Erythroblast (primary cell): ENCODE measurements at places on chromosomes 16 and 17.
A peak's percentile ranks its signal among the peaks of the same experiment; 100 is the strongest.

DNA sequence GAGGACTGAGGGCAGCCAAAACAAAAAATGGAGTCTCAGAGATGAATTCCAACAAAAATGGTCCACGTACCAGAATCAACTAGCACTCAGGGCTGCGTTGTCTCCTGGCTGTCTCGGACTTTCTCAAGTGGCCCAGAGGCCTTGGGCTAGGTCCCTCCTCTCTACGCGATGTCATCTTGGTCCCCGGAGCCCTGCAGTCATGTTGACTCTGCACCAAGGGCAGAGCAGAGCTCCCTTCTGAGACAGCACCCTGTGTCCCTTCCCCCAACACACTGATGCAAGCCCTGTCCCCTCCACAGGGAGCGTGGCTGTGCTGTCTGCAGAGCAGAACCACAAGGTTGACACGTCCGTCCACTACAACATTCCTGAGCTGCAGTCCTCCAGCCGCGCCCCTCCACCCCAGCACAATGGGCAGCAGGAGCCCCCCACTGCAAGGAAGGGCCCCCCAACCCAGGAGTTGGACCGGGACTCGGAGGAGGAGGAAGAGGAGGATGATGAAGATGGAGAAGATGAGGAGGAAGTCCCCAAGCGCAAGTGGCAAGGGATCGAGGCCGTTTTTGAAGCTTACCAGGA, 20.8 kb downstream of the GINS2 start:
- no peak for DNase-seq

DNA sequence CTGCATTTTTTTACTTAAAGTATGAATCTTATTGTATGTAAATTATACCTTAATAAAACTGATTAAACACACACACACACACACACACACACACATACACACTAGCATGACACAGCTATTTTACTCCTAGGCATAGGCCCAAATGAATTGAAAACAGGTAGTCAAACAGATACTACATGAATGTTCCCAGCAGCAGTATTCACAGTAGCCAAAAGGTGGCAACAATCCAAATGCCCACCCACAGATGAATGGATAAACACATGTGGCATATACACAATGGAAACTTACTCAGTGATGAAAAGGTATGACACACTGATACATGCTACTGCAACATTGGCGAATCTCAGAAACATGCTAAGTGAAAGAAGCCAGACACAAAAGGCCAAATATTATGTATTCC, 223.5 kb downstream of the CYB561 start:
- DNase-seq: no peak

DNA sequence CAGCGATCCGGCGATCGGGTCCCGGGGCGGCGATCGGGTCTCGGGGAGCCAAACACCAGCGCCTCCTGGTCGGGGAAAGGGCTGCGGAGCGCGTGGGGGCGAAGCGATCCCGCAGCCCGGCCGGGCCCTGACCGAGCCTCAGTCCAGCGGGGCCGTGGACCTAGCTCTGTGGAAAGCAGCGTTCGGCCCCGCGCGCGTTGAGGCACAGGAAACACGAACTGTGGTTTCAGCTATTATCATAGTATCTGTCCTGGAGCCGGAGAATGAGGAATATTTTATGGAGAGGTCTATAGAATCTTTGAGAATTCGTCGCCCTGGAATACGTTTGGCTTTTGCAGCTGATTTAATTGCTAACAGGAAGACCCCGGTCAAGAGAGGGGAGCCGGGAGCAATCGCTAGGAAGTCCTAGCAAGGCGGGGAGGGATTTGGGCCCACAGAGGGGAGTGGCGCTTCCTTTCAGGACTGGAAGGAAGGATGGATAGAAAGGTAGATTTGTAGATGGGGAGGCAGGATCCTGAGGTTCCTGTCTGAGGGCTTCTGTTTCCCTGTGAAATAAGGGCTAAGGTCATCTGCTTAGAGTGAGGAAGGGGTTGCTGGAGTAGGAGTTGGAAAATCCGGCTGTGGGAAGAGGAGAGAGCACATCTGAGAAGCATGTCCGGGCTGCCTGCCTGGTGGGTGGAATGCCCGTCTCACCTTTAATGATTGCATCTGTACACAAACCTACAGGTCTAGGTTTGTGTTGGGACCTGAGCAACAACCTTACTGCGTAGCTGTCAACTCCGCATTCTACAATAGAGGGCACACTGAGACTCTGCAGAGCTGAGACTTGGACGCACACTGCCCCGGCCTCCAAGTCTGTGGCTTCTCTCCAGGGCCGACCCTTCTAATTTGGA, 770 bp downstream of the CCNF start:
- DNase-seq: peak; percentile 52

DNA sequence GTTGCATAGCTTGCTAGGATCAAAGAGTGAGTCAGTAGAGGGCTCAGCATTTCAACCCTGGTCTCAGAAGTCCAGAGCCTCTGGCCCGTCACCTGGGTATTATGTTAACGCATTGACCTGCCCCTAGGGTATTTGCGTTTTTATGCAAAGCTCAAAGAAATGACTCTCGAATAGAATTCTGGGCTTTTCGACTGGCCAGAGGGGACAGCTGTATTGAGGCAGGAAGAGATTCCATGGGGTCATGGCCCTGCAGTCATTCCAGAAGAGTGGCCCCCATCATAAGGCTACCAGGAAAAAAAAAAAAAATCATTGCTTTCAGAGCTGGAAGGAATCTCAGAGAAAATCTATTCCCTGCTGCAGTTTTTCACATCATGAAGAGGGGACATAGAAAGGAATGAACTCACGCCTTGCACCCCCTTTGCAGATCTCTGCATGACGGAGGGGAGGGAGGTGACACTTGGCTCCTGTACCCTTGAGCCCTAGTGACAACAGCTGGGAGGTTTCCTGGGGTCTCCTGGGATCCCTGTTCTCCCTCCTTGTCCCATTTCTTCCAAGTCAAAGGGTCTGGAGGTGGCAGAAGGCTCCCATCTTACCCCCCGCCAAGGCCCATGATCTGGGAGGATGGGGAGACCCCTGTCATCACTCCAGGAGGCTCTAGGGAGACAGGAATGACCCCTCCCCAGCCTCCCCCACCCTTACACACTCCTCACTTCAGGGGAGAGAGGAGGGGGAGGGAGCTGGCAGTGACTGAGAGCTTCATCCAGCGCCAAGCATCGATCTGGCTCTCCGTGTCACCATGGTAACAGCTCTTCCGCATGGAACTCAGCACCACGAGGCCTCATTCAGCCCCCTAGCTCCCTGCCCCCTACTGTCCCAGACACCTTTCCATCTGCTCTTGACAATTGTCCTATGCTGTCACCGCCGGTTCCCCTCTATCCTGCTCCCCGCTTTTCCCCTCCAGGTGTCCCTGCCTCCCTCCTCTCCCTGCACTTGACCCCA, 35.8 kb downstream of the GP2 start:
- no peak for DNase-seq

- no peak for DNase-seq
Observed at GRCh38 chr16:24668481-24669061, 60.9 kb upstream of the TNRC6A start.

- DNase-seq: no peak
Observed at GRCh38 chr16:20910781-20911321, 10.3 kb downstream of the LYRM1 start.

DNA sequence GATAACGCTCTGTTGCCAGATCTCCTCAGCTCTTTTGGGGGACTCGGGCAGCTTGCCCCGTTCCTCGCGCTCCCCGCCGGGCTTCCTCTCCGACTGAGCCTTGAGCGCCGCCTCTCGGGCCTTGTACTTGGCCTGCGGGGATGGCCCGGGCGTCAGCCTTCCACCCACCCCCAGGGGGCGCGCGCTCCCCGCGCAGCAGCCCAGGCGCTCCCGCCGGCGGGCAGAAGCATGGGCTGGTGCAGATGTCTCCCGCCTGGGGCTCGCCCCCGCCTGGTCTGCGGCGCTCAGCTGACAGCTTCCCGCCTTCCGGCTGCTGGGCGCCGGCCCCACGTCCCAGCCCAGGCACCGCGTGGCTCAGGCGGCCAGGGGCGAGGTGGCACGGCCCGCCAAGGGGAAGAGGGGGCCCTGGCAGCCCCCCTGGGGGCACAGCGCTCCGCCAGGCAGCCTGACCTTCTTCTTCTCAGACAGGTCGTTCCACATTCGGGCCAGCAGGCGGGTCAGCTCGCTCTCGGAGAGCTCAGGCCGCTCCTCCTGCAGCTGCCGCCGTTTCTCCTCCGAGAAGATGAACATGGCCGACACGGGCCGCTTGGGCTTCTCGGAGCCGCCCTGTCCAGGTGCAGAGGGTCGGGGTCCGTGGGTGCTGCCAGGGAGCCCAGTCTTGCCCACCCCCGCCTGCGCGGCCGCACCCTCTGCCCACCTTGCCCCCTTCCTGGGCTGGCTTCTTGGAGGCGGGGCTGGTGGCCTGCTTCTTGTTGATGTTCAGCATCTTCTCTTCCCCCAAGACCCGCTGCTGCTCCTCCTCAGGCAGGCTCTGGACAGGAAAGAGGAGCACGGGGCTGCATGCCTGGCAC, 8.9 kb downstream of the UBTF start:
- DNase-seq: peak; percentile 95

GRCh38 chr17:57746221-57746620, 1.1 kb upstream of the CCDC182 start:
- no peak for DNase-seq

GRCh38 chr17:8154608-8155155, 2.5 kb upstream of the PER1 start:
- no peak for DNase-seq

DNA sequence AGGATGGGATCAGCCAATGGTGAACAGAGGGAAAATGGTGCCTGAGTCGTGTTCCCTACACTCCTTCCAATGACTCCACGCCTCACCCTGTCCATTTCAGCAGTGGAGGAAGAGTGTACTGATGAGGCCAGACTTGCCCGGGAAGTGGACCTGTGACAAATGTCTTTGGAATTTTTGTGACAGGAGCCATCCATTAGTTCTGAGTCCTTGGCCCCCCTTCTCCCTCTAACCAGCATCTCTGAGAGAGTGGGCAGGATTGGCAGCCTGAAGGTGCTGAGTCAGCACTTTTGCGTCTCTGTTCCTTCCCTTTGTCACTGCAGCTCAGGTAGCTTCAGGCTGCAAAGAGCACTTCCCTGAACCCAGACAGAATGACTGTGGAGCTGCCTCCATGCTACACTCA, 30.8 kb downstream of the BEAN1 start:
- no peak for DNase-seq

DNA sequence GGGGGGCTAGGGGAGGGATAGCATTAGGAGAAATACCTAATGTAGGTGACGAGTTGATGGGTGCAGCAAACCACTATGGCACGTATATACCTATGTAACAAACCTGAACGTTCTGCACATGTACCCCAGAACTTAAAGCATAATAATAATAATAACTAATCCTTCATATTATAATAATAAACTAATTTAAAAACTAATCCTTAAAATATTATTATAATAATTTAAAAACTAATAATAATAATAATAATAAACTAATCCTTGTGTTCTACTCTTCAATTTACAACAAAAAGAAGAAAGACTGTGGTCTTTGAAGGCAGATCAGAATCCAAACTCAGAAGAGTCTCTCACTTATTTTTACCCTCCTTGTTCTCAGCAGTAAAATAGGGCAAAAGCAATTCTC, 774.9 kb downstream of the CDH8 start:
- DNase-seq: no peak

DNA sequence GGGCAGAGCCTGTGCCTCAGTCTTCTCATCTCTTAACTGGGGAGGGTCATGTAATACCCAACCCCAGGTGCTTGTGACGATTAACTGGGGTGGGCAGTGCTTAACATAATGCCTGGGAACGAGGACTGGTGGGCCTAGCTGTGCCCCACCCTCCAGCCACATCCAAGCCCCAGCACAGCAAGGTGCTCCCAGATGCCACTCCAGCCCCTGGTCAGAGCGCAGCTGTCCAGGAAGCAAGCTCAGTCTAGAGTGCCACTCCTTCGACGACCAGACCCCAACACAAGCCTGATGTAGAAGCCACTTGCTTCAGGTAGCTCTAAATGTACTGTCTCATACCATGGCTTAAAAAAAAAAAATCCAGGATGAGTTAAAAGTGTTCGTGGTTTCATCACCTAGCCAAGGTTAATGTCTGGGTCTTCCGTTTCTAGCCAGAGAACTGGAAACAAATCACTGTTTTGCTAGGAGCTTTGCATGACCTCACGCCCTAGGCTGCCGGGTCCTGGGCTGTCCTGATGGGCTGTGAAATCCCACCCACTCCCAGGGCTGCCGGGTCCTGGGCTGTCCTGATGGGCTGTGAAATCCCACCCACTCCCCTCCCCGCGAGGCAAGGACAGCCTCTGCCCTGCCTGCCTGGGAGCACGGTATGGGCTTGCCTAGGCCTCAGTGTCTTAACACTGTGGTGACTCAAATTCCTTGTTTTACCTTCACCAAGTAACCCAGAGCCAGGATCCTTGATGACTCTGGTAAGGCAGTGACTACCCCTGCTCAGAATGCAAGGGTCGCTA, 7.7 kb downstream of the MIEF2 start:
- DNase-seq: no peak

DNA sequence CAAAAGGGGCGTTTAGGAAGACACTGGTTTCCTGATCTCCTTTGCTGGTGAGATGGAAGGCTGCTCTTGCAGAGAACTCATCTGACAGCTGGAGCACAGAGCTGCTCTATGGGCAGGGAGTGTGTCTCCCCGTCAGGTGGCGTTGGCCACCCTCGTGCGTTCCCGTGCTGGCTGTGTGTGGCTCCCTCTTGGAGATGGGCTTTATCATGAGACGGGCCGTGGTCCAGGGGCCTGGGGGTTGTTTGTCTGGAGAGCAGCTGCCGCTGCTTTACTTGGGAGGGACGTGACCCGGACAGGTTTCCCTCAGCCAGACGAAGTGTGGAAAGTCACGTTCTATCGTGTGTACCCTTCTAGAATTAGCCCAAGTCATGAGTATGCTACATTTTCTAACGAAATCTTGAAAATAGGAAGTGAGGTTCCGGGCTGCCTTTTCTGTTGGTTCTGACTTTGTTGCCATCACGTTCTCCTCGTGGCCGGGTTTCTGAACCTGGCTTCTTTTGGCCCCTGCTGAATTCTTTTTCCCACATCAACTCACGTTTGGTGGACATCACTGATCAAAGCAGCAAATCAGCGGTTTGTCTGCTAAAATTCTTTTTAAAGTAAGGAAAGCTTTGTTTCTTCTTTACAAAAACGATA, 105.6 kb upstream of the CHMP6 start:
- DNase-seq: no peak

DNA sequence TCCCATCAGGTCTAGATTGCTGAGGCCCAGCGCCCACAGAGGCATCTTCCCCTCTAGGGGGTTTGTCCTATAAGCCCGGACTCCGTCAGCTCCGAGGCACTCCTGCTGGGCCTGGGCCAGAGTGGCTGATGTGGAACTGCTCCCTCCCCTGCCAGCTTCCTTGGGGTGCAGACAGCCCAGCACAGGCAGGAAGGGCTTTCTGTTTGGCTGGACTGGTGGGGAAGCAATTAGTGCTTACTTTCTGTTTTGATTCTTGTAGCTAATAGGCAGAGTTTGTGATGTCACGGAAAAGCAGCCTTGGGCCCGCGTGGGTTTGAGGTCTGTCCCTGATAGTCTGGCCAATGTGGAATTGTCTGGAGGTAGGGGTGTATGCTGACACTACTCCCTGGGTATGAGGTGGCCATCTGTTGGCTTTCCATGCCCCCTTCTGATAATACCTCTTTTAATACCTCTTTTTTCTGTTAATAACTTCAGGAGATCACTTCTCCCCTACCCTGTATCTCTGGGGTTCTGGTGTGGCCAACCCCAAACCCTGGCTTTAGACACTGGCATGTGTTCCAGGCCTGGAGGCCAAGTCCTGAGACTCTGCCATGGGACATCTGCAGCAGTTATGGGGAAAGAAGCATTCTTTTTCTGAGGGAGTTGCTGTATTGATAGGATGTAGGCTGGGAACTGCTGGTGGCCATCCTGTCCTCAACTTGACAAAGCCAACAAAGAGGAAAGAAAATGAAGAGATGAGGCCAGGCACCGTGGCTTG, 190.9 kb downstream of the RAB11FIP4 start:
- DNase-seq: no peak
